ENCODE measurements at places on chromosomes 4 and X. TPM values are rescaled to one million over a fixed set of nuclear protein-coding genes. Genes with fewer than 3 reads are reported as not detected.

CXCL11 gene
- not detected for total RNA-seq

SLC26A1 gene
- total RNA-seq = not detected

PAGE5 gene
- total RNA-seq = not detected

CRMP1 gene
- total RNA-seq = 71.2 TPM

XAGE2 gene
- not detected for total RNA-seq

ZMAT1 gene
- total RNA-seq = 7.3 TPM

GLRA3 gene
- total RNA-seq = not detected

PABPC1L2B gene
- 9.4 TPM for total RNA-seq

RUFY3 gene
- total RNA-seq = 72.6 TPM

AMBN gene
- not detected for total RNA-seq

ANKRD50 gene
- total RNA-seq = 39.1 TPM

IL1RAPL1 gene
- 0.18 TPM for total RNA-seq

FAM47A gene
- total RNA-seq = not detected

PDLIM5 gene
- 83.5 TPM for total RNA-seq

SPIN2B gene
- total RNA-seq = 16.5 TPM

OTUD6A gene
- not detected for total RNA-seq

CDKL5 gene
- 10.6 TPM for total RNA-seq

LDB2 gene
- total RNA-seq = 268 TPM

KCNE5 gene
- total RNA-seq = 9.4 TPM

SOWAHD gene
- not detected for total RNA-seq

PDS5A gene
- 57.1 TPM for total RNA-seq

ENAM gene
- total RNA-seq = 0.18 TPM

PAGE1 gene
- not detected for total RNA-seq

BRCC3 gene
- 42.5 TPM for total RNA-seq

CPLX1 gene
- total RNA-seq = 0.46 TPM

GNRHR gene
- not detected for total RNA-seq

TRIML2 gene
- 13.4 TPM for total RNA-seq

PRDM5 gene
- total RNA-seq = 17.0 TPM

GAGE12F gene
- not detected for total RNA-seq

PNMA6A gene
- total RNA-seq = 1.3 TPM

ARMCX4 gene
- total RNA-seq = 17.9 TPM

ERAS gene
- total RNA-seq = not detected

RAB40AL gene
- total RNA-seq = 0.62 TPM

STK26 gene
- total RNA-seq = 29.7 TPM
